ENCODE measurements at places on chromosomes 5 and 9.

- DNase-seq, result no peak
Measured at GRCh38 chr9:122387536-122387935, 16.7 kb downstream of the PTGS1 start.

DNA sequence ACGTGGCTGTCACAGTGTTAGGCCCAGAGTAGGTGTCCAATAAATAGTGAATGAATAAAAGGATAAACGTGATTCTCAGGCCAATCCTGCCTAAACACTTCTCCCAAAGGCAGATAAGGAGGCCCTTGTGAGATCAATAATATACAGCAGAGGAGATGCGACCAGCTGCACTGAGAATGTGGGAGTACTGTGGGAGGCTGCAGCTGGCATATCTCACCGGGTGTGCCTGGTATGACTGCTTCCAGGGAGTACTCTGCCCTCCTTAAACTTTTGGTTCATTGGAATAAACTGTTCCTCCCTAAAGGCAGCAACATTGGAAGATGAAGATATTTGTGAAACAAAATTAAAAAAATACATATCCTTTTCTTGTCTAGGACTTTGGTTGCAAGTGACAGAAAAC is 57.1 kb upstream of the PTPN3 start:
- DNase-seq, result no peak

DNA sequence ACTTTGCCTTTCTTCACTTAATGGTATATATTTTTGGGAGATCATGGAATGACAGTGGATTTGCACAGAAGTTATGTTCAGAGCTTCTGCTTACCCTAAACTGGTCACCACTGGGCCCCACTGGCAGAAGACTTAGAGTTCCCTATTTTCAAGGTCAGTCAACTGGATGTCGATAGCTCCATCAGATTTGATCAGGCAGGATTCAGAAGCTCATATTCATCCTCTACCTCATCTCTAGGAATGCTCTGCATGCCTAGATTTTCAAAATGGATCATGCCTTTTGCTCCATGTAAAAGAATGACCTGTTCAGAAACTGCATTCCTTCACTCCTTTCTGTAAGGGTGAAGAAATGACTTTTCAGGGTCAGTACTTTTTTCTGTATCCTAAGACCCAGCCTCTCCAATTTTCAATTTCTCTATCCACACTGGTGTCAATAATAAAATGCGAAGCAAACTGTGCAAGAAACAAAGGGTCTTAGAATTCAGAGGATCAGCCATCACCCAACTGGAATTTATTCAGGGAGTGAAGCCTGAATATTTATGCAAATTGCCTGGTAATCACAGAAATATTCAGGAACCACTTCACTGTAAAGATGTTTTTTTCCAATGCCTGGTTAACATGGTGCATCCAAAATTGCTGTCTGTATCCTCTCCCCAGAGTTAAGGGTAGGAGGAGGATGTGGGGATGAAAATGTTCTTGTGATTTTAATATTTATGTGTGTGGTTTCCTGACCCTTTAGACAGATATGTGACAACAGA is 125.4 kb downstream of the DOCK2 start:
- DNase-seq, result no peak

- no peak for DNase-seq
Measured at GRCh38 chr5:15880201-15880600, 299.4 kb downstream of the MARCHF11 start.

- DNase-seq, result no peak
Measured at GRCh38 chr5:16926417-16926816, 9.7 kb downstream of the MYO10 start.

DNA sequence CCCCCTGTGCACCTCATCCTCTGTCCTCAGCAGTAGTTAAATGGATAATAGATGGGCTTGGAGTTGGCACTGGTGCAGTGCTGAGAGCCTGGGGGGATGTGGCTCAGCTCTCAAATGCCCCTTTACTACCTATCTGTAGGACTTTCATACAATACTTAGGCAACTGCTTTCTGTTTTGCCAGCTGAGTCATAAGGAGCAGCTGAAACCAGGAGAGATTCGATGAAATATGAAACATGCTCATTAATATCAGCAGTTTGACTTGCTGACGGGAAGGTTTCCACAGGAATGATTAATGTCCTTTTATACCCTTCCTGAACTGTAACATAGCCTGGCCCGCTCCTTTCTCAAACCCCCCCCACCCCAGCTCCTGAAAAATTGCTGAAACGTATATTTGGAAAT is 142.6 kb downstream of the SAXO1 start:
- no peak for DNase-seq

GRCh38 chr9:122218071-122218934 is 10.5 kb downstream of the LHX6 start:
- no peak for DNase-seq

GRCh38 chr9:84609779-84610178 is 59.8 kb upstream of the NTRK2 start:
- DNase-seq, result no peak
